ENCODE measurements at places on chromosomes 1 and 21.
A peak's percentile ranks its signal among the peaks of the same experiment; 100 is the strongest.

DNA sequence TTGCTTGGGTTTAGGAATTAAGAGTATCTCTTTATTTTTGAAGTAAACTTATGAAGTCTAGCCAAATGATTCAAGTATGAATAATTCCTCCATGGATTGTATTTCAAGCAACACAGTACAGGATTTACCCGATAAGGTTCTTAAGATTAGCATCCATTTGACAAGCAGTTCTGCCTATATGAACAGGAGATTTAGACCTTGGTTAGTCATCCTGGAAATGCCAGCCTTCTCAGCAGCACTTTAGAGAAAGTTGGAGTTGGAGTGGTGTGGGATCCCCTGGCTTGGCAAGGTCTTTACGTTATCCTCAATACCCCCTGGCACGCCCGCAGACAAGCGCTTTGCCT is 1.6 kb downstream of the BCAR3 start:
- no peak for DNase-seq

- no peak for DNase-seq
Observed at GRCh38 chr1:35659589-35659988, 18.3 kb upstream of the PSMB2 start.

- DNase-seq = no peak
Observed at GRCh38 chr21:17197996-17198395, 314.8 kb upstream of the CXADR start.

GRCh38 chr21:42227909-42228708 is 9.2 kb downstream of the ABCG1 start:
- DNase-seq = peak; percentile 96

DNA sequence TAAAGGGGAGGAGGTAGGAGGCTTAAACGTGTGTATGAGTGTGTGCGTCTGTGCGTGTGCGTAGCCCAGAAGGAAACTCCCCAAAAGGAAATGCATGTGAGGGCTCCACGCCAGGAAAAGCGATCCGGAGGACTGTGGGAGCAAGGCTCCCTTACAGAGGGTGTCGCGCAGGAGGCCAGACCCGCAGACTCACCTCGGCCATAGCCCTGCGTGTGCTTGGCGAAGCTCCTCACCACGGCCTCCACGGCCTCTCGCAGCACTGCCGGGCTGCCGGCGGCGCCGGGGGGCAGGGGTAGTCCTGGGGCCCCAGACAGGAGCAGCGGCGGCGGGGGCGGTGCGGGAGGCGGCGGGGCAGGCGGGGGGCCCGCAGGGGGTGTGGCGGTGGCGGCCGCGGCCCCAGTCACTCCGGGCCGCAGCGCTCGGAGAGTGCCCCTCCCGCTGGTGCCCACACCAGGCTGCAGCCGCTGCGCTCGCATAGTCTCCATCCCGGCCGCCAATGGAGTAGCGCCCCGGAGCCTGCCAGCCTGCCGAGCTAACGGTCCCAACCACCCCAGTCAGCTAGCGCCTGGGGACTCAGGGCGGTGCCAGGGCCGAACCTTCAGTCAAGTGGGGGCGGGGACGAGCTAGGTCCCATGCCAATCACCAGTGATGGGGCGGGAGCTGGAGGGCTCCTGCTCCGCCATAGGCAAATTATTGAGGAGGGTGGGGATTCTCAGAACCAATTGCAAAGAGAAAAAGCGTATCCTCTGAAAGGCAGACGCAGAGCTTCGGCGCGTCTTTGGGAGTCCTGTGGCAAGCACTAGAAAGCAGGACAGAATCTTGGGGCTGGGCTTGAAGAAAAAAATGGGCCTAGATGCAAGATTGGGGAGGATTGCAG is at the start of gene LIX1L:
Gene LIX1L (minus strand): TSS at position 575 of the 877 bp plus-strand sequence. CDS start 90 bp downstream, at position 485.
- DNase-seq = peak; percentile 97

GRCh38 chr1:75579046-75579445 is 31.9 kb downstream of the SLC44A5 start:
- no peak for DNase-seq

GRCh38 chr1:25543005-25543424 is 391 bp upstream of the LDLRAP1 start:
- DNase-seq = no peak

DNA sequence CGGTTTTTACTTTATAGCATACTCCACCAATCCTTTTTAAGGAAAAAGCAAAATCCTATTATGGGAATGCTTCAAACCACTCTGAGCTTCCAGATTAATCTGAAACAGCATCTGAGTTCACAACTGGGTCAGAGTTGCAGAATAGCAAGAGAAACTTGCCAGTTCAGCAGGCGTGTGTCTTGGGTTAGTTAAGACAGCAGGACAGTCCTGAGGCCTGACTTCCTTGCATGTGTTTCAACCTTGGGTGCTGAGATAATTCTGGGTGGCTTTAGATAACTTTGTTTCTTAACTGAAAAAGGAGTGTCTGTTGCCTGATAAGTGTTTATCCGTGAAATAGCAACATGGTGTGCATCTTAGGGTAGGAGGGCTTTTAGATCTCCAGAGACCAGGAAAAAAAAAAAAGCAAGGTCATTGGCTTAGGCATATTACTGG is 169.2 kb downstream of the DHRS3 start:
- no peak for DNase-seq

- DNase-seq = no peak
Observed at GRCh38 chr1:67888216-67889106, 55.2 kb upstream of the GNG12 start.

GRCh38 chr1:230694991-230695390 is 18.9 kb downstream of the AGT start:
- DNase-seq = no peak

- DNase-seq = no peak
Observed at GRCh38 chr21:38014298-38014697, 98.0 kb upstream of the KCNJ6 start.

DNA sequence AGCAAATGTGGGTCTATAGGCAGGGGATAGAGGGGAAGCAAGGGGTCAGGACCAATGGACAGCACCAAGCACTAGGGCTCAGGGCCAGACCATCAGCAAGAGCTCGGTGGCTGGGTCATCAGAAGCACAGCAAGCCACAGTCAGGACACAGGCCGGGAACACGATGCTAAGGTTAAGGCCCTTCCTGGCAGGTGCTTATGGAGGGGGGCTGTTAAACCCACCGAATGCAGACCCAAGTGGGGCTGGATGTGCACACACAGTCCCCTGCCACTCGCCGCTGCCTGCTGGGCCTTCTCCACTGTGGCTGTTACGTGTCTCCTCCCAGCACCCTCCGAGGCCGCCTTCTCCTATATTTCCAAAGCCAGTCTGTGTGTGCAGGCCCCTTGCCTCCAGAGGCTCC is 220.1 kb downstream of the TOMM20 start:
- DNase-seq = no peak

GRCh38 chr1:227959325-227959860 is 11.7 kb upstream of the WNT9A start:
- no peak for DNase-seq
